Transverse colon (tissue), 4 donors: ENCODE measurements at places on chromosomes 13 and 19. TPM values are rescaled to one million over a fixed set of nuclear protein-coding genes. Genes with fewer than 3 reads are reported as not detected.
A peak's percentile ranks its signal among the peaks of the same experiment; 100 is the strongest.

ZNF568 gene
- 3.0 TPM for total RNA-seq

GRCh38 chr19:32362318-32362691 is 16.9 kb downstream of the ZNF507 start:
- DNase-seq = no peak

DNA sequence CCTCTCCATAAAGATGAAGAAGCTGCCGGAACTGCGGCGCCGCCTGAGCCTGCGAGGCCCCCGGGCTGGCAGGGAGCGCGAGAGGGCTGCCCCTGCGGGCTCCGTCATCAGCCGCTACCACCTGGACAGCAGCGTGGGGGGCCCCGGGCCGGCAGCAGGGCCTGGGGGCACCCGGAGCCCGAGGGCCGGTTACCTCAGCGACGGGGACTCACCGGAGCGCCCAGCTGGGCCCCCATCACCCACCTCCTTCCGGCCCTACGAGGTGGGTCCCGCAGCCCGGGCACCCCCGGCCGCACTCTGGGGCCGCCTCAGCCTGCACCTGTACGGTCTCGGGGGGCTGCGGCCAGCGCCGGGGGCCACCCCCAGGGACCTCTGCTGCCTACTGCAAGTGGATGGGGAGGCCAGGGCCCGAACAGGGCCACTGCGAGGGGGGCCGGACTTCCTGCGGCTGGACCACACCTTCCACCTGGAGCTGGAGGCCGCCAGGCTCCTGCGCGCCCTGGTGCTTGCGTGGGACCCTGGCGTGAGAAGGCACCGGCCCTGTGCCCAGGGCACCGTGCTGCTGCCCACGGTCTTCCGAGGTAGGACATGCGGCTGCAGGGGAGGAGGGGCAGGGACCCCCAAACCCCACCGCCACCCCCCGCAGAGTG is 2.7 kb downstream of the SYDE1 start:
- no peak for DNase-seq

DNA sequence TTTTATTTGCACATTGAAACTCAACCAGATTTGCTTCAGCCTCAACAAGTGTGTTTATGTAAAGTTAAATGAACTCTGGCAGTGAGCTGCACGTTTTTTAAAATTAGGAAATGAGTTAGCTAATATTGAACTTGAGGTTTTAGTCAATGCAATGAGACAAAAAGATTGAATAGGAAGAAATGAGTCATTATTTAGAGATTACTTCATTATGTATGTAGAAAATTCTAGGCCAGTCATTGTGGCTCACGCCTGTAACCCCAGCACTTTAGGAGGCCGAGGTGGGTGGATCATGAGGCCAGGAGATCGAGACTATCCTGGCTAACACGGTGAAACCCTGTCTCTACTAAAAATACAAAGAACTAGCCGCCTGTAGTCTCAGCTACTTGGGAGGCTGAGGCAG is 22.8 kb upstream of the CD70 start:
- no peak for DNase-seq

DNA sequence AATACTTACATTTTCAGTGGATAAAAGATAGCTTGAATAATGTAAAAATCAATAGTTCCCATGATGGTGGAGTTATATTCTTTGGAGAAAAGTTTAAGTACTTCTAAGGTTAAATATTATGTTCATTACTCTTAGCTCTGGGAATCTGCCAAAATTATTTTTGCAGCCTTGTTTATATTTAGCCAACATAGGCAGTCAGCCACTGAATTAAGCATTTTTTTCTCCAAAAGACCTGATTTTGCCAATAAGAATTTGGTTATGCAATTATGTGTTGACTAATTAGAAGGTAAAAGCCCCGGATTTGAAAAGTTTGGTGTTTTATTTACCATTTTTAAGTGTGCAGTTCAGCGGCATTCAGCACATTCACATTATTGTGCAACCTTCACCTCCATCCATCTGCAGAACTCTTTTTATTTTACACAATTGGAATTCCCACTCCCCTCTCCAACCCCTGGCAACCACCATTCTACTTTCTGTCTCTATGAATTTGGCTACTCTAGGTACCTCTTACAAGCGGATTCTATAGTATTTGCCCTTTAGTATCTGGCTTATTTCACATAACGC is 90.1 kb upstream of the C1QTNF9B start:
- DNase-seq = no peak

MRPL4 gene
- 52.1 TPM for total RNA-seq

DNA sequence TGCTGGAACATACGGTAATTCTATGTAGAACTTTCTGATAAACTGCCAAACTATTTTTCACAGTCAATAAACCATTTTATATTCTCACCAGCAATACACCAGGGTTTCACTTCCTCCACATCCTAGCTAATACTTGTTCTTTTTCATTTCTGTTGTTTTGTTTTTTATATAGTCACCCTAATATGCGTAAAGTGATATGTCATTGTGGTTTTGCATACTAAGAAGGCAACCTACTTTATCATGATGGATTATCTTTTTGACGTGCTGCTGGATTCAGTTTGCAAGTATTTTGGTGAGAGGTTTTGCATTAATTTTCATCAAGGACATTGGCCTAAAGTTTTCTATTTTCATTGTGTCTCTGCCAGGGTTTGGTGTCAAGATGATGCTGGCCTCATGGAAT is 1384.1 kb downstream of the UQCRFS1 start:
- no peak for DNase-seq

ESD gene
- total RNA-seq = 102 TPM

DNA sequence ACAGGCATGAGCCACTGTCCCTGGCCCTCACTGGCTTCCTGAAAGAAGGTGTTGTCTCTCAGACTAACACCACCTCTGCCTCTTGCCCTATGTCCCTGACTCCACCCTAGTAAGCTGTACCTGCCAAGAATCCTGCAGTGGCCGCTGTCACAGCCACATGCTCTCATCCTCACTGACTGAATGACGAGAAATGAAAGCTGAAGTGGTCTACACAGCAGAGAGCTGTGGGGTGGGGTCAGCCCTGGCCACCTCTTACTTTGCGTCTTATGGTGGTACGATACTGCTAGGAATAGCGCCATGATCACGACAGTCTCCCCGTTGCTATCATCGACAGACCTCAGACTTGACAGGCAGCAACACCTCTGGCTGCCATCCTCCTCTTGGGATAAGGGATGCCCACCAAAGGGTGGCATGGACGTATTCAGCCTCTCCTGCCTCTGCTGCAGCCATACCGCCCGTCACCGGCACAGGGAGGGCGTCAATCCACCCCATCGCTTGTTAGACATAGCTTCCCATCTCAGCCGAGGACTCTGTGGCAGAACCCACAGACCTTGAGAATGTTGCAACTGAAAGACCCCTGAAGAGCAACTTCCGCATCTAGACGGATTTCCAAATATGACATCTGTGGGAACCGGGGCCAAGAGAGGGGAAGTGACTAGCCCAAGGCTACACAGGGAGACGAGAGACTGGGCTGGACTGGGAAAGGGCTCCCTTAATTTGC is 809 bp downstream of the MYO1F start:
- peak; percentile 36 for DNase-seq

CEACAM6 gene
- total RNA-seq = 132 TPM

TMC4 gene
- total RNA-seq = 386 TPM

PRR36 gene
- not detected for total RNA-seq
